ENCODE measurements at places on chromosomes 1 and 21. TPM values are rescaled to one million over a fixed set of nuclear protein-coding genes. Genes with fewer than 3 reads are reported as not detected.
A peak's percentile ranks its signal among the peaks of the same experiment; 100 is the strongest.

DNA sequence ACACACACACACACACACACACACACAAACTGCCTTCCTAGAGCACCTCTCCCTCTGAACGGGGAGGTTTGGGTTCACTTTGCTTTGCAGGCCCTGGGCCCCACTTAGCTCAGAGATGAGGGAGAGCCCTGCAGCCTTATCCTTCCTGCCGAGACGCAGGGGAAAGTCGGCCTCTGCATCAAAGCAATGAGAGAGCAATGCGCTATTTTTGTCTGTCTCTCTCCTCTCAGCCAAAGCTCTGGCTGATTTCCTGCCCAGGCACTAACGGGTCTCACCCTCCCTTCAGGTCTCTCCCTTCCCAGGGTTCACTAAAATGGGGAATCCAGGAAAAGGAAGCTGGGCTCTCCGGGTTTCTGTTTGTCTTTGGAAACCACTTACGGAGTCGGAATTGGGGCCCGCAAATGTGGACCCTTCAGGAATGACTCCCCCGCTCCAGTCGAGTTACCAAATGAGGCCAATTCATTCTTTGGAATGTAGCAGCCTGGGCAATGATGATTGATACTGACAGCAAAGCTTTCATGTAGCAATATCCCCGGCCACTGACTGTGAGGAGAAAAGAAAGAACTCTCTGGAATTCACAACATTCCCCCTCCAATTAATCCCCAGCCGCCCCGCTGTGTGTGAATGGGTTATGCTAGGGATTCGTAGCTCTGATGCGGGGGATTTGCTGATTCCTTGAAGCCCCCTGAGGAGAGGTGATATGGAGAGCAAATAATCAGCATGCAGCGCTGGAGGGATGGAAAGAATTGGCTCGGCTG, 61.5 kb upstream of the WLS start:
- DNase-seq = no peak
- H3K27ac ChIP-seq = no peak overlapping the region
- no peak overlapping the region for H3K4me3 ChIP-seq

GRCh38 chr1:10962483-10962882, 50.0 kb upstream of the TARDBP start:
- no peaks in the 10 kb centered on the region for H3K27me3 ChIP-seq
- no peaks in the 10 kb centered on the region for H3K36me3 ChIP-seq
- H3K4me3 ChIP-seq = no peak overlapping the region
- DNase-seq = no peak

DNA sequence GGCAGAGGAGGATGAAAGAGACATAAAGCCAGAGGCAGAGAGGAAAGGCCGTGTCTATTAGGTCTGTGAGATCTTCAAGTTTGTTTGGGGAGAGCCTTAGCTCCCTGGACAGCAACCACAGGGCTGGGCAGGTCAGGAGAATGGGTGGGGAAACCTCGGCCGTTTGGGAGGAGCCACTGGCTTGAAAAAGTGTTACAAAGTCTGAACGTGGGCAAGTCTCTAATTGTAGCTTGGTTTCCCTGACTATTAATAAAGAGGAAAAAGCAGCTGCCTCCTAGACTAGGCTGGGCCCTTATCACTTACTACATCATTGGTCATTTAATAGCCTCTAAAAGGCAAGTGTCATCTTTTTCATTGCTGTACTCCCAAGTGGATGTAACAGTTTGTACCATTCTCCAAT, at the start of gene CCDC17:
CCDC17 (minus strand) TSS at position 83 of the 400 bp plus-strand sequence. CDS start 145 bp downstream, outside the sequence.
- no peak within 1 kb of the TSS for H3K4me3 ChIP-seq
- H3K27ac ChIP-seq = no peak within 1 kb of the TSS
- no peak for DNase-seq
- H3K4me1 ChIP-seq = no peaks in the 10 kb centered on the region
- no peaks in the 10 kb centered on the region for H3K27me3 ChIP-seq

GRCh38 chr1:175373786-175374623, 181.4 kb upstream of the KIAA0040 start:
- H3K36me3 ChIP-seq = no peaks in the 10 kb centered on the region
- no peak overlapping the region for H3K4me3 ChIP-seq
- H3K27me3 ChIP-seq = no peaks in the 10 kb centered on the region
- no peak for DNase-seq

GRCh38 chr1:51247499-51247898, 11.4 kb downstream of the RNF11 start:
- H3K4me3 ChIP-seq = no peak overlapping the region
- H3K27me3 ChIP-seq = no peaks in the 10 kb centered on the region
- peaks cover 23% of the 10 kb centered on the region for H3K4me1 ChIP-seq

DNA sequence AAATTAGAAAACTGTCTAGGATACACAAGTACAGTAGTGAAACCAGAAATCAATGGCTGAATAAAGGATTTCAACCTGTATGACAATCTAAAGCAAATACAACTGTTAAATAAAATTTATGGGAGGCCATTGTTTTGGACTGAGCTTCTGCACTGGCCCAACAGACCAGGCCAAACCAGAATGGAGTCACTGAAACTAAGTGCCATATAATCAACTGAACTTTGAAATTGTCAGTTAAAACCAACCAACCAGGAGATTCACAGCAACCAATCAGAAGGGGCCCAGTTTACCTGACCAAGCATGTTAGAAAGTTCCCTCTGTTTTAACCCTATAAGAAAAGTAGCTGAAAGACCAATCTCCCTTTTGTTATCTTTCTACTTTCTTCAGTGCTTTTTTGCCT, 30.5 kb upstream of the SOAT1 start:
- no peak for DNase-seq
- no peak overlapping the region for H3K4me3 ChIP-seq
- no peaks in the 10 kb centered on the region for H3K27me3 ChIP-seq
- H3K4me1 ChIP-seq = no peaks in the 10 kb centered on the region

- DNase-seq = no peak
- H3K36me3 ChIP-seq = no peaks in the 10 kb centered on the region
- H3K4me3 ChIP-seq = no peak overlapping the region
- H3K4me1 ChIP-seq = no peaks in the 10 kb centered on the region
These were observed 24.5 kb upstream of the TRIM45 start for GRCh38 chr1:117146072-117146471.

GRCh38 chr1:185045814-185046492, 595 bp downstream of the RNF2 start:
- H3K4me3 ChIP-seq = peak overlapping the region; percentile 73
- H3K4me1 ChIP-seq = no peaks in the 10 kb centered on the region
- H3K36me3 ChIP-seq = no peaks in the 10 kb centered on the region

DNA sequence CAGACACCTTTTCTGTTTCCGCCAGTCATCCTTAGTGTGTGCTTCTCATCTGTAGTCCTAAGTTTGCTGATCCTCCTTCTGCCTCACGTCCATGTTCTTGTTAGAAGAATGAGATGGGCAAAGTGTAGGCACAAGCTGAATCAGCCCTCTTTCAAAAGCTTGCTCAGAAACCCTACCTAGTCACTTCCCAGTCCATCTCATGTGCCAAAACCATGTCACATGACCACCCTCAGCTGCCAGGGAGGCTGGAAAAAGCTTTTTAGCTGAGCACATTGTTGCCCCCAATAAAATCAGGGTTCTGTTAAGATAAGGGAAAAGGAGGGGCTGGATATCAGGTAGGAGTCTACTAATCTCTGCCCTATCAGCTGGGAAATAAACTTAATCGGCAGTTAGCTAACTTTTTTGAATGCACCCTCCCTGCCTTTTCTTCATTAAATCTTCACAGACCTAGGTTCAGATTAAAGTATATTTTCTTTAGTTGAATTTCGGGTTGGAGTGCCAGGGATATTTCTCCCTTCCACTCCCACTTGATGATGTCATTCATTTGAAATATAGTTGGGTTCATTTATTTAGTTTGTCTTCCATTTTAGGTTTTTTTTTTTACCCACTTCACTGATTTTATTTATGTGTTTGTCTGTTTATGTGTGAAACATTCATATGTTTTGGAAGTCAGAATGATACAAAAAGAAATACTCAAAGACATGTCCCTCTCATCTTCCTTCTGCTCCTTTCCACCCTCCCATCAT, 129.2 kb downstream of the ROR1 start:
- H3K4me3 ChIP-seq = no peak overlapping the region
- no peaks in the 10 kb centered on the region for H3K36me3 ChIP-seq
- DNase-seq = no peak
- no peaks in the 10 kb centered on the region for H3K4me1 ChIP-seq
- H3K27ac ChIP-seq = no peak overlapping the region

- no peaks in the 10 kb centered on the region for H3K27me3 ChIP-seq
- H3K36me3 ChIP-seq = no peaks in the 10 kb centered on the region
- H3K27ac ChIP-seq = no peak overlapping the region
These were observed 115.0 kb upstream of the TMPRSS2 start for GRCh38 chr21:41622831-41623548.

SPRR1B gene
- total RNA-seq = not detected

HES3 gene
- not detected for total RNA-seq

S100A14 gene
- 0.54 TPM for total RNA-seq

BTBD8 gene
- total RNA-seq = 0.27 TPM

All from GM12878 (cell line).